ENCODE measurements at places on chromosomes 7 and 10. TPM values are rescaled to one million over a fixed set of nuclear protein-coding genes. Genes with fewer than 3 reads are reported as not detected.

DNA sequence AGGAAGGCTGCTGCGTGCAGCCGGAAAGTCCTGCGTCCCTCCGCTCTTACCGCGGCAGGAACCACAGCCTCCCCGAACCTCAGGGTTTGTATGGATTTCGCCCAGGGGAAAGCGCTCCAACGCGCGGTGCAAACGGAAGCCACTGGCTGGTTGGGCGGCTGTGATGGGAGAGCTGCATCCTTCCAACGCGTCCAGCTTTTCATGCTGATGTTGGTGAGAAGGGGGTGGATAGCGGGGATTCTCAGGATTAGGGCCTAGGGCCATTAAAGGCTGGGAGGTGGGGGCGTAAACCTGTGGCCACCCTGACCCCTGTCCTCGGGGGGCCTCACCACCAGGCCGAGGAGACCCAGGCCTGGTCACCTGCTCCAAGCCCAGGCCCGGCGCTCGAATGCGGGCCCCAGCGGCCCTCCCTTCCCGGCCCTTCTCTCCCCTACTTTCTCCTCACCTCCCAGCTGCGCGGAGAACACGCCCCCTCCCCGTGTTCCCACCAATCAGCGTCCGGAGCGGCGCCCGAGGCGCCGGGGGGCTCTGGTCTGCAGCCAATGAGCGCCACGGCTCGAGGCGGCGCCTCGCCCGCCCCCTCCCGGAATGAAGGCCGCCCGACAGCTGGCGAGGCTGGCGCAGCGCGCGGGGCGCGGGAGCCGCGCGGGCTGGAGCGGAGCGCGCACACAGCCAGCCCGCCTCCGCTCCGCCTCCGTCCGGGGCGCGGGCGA, 458 bp upstream of the NANOS1 start:
- DNase-seq, result peak; percentile 87

GRCh38 chr10:114726820-114727271, 68.8 kb upstream of the ABLIM1 start:
- DNase-seq, result no peak

DNA sequence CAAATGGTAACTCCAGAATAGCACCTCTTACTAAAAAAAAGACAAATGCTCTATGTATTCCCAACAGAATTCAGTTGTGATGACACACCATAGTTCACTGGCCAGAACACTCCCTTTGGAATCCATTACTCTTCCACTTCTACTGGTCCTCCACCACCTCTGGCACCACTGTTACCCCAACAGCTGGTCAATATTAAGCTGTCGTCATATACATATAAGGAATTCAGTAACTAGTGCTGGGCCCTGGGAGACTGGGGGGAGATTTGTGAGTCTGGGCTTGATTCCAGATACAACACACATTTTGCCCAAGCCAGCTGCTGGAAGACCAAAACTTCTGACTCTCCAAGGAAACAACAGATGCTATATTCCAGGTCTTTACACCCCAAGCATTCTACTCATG, 26.0 kb upstream of the ITGA8 start:
- DNase-seq, result no peak

GRCh38 chr10:114398587-114399331, 5.5 kb downstream of the AFAP1L2 start:
- no peak for DNase-seq

DNA sequence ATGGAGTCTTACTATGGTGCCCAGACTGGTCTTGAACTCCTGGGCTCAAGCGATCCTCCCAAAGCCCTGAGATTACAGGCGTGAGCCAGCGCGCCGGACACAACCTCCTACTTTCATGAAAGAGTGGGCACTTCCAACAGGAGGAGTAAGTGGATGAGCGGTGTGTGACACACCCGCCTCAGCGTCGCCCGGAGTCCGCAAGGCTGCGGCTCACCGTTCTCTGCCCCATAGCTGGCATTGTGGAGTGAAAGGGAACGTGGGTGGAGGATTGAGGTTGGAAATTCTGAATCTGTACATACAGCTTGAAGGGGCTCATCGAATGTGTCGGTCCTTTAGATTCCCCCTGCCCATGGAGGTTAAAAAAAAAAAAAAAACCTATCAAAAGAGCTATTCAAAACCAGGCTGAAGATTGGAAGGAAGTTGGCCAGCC, 524 bp upstream of the PRXL2A start:
- peak; percentile 44 for DNase-seq

DNA sequence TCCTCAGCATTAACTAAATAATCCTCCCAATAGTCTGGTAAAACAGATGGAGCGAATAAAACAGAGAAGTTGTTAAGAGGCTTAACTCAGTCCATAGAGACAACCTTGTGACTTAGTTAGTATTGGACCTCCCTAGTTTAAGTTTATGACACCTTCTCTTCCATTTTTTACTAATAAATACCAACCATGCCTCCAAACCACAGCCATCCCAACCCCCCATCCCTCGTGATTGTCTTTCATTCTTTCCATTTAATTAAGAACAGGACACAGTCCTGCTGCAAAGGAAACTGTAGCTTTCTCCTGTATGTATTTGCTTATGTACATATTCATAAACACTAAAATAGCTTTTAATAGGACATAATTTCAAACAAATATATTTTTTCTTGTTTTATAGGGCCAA, 238.2 kb downstream of the SEMA3D start:
- DNase-seq, result no peak

DNA sequence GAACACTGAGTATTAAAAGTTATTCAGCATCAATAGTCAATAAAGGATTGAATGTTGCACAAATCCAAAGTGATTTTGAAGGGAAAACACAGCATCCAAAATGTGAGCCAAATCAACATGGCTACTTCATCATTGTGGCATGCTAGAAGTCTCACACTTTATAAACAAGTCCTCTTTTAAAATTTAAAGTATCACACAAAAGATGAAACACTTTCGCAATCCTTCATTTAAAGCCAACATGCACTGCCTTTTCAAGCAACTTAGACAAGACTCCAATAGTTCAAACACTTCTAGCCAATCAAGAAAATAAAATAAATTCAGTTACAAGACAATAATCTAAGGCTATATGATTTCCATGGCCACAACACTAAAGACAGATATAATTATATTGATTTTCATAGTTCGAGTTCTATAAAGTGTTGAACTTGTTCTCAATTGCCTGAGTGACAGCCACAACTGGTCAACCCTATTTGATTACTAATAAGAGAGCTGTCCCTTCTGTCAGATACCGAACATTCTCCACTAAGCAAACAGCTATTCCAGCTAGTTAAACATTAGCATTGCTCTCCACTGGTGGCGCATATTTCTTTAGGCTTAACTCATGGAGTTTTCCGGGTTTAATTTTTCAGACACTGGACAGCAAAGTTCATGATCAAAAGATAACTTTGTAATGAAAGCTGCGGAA, 8.3 kb downstream of the EBF3 start:
- no peak for DNase-seq

GRCh38 chr10:127044186-127044585, 139.0 kb downstream of the DOCK1 start:
- DNase-seq, result no peak

GRCh38 chr10:13707156-13707881, 120.6 kb downstream of the PRPF18 start:
- DNase-seq, result peak; percentile 39

DNA sequence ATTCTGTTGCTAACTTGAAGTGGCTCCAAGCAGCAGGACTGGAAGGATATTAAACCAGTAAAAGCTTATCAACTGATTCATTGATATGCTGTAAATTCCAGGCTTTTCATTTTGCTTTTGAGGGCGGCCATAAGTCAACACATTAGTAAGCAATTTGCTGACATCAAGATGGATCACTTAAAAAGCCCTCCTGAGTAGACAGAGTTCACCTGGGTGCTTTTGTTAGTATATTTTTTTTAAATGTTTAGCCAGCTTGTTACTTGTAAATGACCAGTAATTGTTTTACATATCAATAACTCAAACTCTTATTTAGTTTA, 26.5 kb downstream of the RNF32 start:
- DNase-seq, result no peak

DNA sequence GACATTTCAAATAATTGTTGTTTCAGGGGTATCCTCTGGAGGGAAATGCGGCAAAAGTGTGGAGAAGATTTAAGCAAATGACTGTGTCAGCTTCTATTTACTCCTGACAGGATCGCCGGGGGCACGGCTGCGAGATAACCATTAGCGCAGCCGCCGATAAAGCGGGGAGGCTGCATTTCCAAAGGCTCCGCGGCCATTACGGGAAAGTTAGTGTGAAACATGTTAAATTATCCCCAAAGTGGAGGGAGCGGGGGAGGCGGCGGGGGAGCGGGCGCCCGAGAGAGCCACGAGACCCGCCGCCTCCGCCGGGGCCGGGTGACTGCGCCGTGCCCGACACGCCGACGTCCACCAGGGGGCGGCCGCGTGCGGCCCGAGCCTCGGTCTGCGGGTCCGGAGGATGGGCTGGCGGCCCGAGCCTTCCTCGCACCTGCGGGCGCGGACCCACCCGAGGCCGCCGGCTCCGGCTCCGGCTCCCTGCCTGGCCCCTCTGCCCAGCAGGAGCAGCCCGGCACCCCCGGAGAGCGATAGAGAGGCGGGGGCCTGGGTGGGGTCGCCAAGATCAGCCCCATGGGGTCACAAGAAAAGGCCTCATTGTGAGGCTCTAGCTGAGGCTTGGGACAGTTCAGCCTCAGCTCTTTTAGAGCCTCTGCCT, 74.4 kb upstream of the PAX2 start:
- peak; percentile 68 for DNase-seq

- DNase-seq, result no peak
These were observed 363.4 kb downstream of the GLRX3 start for GRCh38 chr10:130499541-130499940.

DNA sequence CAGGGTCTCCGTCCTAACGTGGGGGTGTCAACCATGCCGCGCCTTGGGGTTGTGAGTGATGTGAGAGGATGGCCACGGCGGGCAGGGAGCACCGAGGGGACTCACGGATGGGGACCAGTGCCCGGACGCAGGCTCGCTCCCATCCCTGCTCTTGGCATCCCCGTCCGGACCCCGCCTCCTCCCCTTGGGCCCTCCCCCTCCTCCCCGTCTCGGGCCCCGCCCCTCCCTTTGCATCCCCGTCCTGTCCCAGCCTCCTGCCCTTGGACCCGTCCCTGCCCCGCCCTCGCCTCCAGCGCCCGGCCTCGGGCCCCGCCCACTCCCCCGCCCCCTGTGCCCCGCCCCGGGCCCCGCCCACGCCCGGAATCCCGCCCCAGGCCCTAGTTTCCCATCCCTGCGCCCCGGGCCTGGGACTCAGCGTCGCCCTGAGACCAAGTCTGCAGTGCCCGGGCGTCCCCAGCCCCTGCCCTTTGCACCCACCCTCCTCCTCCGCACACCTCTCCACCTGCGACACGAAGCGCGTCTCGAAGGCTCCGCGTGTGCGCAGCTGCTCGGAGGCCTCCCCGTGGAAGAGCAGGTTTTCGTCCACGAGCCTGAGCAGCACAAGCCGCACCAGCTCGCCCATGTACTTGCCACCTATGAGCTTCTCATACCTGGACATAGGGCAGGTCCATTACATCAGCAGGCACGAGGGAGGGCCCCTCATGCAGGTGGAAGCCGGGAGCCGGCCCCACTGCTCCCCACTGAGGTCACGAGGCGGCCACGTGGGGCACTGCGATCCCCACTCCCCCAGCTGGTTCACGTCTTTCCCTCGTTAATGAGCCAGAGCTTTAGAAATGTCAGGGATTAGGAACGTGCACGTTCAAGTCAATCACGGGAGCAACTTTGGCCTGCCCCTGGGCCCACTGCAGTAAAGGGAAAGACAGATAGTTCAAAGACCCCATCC, 5.1 kb upstream of the MYL7 start:
- peak; percentile 74 for DNase-seq

DNA sequence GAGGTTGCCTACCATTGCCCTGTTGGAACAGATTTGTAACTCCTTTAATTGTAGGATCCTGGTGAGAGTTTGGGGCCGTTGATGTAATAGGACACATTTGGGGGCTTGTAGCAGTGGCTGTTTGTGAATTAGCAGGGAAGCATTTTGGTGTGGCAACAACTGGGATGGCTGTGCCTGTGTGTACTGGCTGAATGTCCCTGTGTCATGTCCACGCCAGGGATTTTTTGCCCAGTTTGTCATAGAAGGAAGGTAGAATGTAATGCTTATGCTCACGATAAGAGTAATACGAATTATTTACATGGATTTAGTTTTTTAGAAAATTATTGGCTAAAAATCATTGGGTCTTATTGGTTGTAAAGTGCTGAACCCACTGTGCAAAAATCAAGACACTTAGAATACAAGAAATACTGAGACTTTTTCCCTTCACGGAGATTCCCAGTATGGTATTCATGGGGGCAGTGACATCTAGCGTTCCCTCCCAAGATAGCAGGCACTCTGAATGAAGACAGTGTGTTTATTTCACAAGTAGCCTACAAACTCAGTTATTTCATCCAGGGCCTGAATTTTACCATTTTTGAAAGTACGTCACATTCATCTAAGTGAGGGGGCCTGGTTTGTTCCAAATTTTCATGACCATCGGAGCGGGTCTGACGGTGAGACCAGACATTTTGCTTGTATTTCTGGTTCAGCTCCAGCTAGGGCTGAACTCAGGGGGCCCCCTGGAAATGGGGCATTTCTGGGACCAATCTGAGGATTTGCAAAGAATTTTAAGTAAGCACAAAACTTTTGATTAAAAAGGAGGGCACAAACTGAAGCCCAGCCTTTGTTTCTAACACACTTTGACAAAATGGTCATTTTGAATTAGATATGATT, 74.7 kb downstream of the CACNB2 start:
- DNase-seq, result peak; percentile 30

DNA sequence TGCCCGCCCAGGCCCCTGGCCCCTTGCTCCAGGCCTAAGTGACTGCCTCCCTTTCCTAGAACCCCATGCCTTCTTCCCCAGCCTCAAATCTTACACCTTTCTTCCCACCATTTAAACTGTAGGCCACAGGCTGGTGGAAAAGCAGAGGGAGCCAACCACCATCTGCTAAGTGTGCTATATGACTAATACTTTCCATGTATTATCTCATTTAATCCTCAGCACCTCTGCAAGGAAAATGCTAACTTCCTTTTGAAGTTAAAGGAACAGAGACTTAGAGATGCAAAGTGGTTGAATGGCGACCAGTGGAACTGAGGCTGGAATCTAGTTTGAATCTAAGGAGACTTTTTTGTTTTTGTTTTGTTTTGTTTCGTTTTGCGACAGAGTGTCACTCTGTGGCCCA, 17.8 kb upstream of the MTPAP start:
- no peak for DNase-seq

DNA sequence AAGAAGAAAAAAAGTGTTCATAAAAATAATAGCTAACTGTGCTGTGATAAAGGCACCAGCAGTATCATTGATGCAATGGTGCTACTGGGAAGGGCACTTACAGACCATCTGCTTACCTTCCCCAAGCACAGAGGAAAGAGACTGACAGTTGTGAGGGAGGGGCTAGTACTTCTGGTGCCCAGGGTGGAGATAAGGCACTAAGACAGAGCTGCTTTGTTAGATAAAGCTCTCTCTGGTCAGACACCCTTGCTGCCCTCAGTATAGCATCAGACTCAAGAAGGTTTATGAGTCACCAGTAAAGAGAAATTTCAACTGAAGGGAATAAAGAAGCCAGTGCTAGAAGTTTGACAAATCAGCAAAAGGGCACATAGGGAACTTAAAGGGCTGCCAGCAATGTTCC, 325.6 kb downstream of the HPSE2 start:
- DNase-seq, result no peak

Gene SLC13A1
- total RNA-seq, result not detected

Gene CNPY1
- total RNA-seq, result not detected

Gene GTPBP10
- 23.1 TPM for total RNA-seq

Gene MMP21
- not detected for total RNA-seq

Gene TMEM178B
- 0.10 TPM for total RNA-seq

Gene CACNB2
- not detected for total RNA-seq

Gene KLF14
- total RNA-seq, result not detected

Gene ACTL6B
- total RNA-seq, result not detected

Gene CALHM3
- total RNA-seq, result 0.45 TPM

Gene FAM25C
- total RNA-seq, result not detected

Gene IGFBP3
- 0.90 TPM for total RNA-seq

Gene RBM20
- 0.03 TPM for total RNA-seq

Gene FGFBP3
- total RNA-seq, result 1.0 TPM

Measured in activated CD8-positive, alpha-beta T cell treated with anti-CD3 and anti-CD28 coated beads, Interleukin-2, amount 10 ng/mL, durations not matched to agents 7 days and 5 days (primary cell).